ENCODE measurements at places on chromosomes 2 and 18. TPM values are rescaled to one million over a fixed set of nuclear protein-coding genes. Genes with fewer than 3 reads are reported as not detected.

The ZEB2 gene
- 106 TPM for total RNA-seq

The XDH gene
- not detected for total RNA-seq

DNA sequence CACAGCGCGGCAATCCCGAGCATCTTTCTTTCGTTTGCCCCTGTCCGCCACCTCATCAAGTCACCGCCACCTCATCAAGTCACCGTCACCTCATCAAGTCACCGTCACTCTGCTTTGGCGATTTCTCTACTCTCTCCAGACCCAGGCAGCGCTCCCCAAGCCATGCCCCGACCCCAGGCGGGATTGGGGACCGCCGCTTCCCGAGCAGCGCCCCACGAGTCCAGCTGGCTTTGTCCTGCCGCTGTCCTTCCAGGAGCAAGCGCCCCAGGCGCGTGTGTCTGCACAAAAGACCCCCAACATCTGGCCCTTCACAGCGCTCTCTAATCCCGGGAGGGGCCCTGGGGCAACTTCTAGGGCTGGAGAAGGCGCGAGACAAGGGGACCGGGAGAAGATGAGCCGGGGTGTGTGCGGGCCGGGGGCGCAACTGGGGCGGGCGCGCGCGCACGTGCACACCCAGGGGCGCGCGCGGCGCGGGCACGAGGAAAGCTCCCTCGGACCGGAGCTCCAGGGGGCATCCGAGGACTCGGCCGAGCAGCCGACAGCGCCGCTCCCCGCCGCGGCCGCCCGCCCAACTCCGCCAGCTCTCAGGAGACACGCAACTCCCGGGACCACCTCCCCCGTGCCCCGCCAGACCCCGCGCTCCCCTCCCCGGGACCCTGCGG lies 633 bp upstream of the RNF152 start:
- H3K27ac ChIP-seq: no peak overlapping the region
- H3K27me3 ChIP-seq: peaks cover 35% of the 10 kb centered on the region
- no peak for DNase-seq
- H3K36me3 ChIP-seq: no peaks in the 10 kb centered on the region
- peak overlapping the region; percentile 58 for H3K4me3 ChIP-seq

- H3K4me3 ChIP-seq: no peak overlapping the region
- H3K27me3 ChIP-seq: no peaks in the 10 kb centered on the region
- peaks cover 29% of the 10 kb centered on the region for H3K4me1 ChIP-seq
- H3K27ac ChIP-seq: peak overlapping the region; percentile 32
- DNase-seq: no peak
- no peaks in the 10 kb centered on the region for H3K36me3 ChIP-seq
These were observed 132.1 kb upstream of the MAP3K20 start for GRCh38 chr2:172943539-172943938.

DNA sequence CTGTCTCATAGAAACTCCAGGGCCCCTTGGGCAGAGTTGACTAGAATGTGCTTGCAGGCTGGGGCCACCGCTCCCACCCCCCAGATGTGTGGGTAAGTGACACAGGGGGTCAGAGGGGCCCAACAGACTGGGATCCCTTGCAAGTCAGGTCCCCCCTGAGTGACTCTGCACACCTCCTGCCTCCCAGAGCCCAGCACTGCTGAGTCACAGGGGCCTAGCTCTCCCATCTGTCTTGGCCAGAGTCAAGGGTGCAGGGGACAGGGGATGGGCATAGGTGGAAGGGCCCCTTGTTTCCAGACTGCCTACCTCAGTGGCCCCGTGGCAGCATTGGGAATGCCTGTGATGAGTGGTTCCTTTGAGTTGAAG lies 11.4 kb downstream of the SH2D6 start:
- H3K27me3 ChIP-seq: peaks cover 3% of the 10 kb centered on the region
- no peaks in the 10 kb centered on the region for H3K4me1 ChIP-seq
- no peak overlapping the region for H3K27ac ChIP-seq
- no peak for DNase-seq

GRCh38 chr2:32678825-32679224 lies 51.0 kb downstream of the TTC27 start:
- H3K36me3 ChIP-seq: peaks cover 16% of the 10 kb centered on the region
- H3K27me3 ChIP-seq: no peaks in the 10 kb centered on the region
- no peaks in the 10 kb centered on the region for H3K4me1 ChIP-seq
- H3K27ac ChIP-seq: no peak overlapping the region

DNA sequence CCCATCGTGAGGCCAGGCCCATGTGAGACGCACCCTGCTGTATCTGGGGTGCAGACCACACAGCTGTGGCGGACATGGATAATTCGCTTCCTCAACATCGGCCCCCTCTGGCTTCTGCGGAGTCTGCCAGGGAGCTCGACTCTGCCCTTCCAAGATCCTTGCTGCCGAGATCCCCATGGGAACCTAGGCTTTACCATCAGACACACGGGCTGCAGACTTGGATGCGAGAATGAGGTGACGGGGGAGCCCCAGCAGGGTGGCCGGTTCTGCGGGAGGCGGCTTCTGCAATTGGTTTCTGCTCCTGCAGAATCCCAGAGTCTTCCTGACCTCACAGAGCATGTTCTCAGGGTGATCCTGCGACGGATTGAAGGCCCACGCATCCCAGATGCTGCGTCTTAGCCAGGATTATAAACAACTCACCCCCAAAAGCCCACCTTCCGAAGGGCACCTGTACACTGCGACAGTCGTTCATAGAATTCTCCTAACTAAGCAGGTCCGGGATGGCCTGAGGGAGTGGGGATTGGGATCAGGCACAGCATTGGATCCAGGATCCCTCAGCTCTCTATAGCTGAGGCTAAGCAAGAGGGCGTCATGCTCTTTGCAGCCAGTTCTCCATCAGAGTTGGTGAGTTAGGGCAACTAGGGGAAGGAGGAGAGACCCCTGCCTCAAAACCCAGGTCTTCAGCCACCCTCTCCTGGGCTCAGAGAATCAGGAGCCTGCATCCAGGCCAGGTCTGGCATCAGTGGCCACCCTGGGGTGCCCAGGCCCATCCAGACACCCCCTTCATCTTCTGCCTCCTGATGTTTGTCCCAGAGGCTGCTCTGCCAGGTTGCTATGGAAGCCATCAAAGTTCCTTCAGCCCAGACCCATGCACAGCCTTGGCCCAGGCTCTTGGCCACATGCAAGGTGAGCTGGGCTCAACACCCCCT lies 74.7 kb upstream of the SNTG2 start:
- H3K36me3 ChIP-seq: no peaks in the 10 kb centered on the region
- no peaks in the 10 kb centered on the region for H3K27me3 ChIP-seq
- H3K4me3 ChIP-seq: no peak overlapping the region
- DNase-seq: no peak

- H3K27me3 ChIP-seq: peaks cover 3% of the 10 kb centered on the region
- no peak overlapping the region for H3K4me3 ChIP-seq
- no peak for DNase-seq
- H3K36me3 ChIP-seq: no peaks in the 10 kb centered on the region
- H3K4me1 ChIP-seq: no peaks in the 10 kb centered on the region
- no peak overlapping the region for H3K27ac ChIP-seq
These were observed 77.3 kb downstream of the KLHL14 start for GRCh38 chr18:32695534-32695933.

- no peaks in the 10 kb centered on the region for H3K27me3 ChIP-seq
- DNase-seq: no peak
- H3K36me3 ChIP-seq: no peaks in the 10 kb centered on the region
- no peak overlapping the region for H3K4me3 ChIP-seq
These were observed 63.0 kb downstream of the TANK start for GRCh38 chr2:161223139-161223732.

GRCh38 chr2:49113046-49113445 lies 41.3 kb downstream of the FSHR start:
- no peak overlapping the region for H3K4me3 ChIP-seq
- no peaks in the 10 kb centered on the region for H3K4me1 ChIP-seq
- H3K27ac ChIP-seq: no peak overlapping the region

DNA sequence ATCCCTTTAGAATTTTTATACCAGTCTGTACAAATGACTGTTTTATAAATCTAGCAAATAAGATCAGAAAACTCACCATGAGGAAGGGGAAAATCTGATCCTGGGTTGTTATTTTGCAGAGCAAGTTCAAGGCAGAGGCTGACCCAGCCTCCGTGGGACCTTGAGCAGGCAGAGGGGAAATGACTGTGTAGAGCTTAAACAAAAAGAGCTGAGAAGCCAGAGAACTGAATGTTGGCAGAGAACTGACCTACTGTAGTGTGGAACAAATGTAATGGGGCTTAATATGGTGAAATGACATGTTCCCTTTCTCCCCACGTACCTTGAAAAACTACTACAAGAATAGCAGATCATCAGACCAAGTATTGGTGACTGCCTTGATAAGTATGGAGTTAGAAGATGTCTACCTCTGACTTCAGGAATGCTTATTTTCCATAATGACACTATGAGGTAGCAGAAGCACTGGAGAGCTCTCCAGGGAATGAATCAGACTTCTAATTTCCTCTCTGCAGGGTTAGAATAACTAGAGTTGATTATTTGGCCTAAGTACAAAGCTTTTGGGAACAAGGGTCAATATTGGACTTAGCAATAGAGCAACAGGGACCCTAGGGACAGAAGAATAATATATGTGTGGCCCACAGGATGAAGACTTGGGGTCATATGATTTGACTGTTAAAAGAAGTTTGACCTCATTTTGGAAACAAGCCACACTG lies 304.4 kb downstream of the CCDC178 start:
- H3K4me1 ChIP-seq: no peaks in the 10 kb centered on the region
- no peak overlapping the region for H3K4me3 ChIP-seq
- no peak for DNase-seq
- no peaks in the 10 kb centered on the region for H3K36me3 ChIP-seq
- no peak overlapping the region for H3K27ac ChIP-seq
- H3K27me3 ChIP-seq: no peaks in the 10 kb centered on the region

DNA sequence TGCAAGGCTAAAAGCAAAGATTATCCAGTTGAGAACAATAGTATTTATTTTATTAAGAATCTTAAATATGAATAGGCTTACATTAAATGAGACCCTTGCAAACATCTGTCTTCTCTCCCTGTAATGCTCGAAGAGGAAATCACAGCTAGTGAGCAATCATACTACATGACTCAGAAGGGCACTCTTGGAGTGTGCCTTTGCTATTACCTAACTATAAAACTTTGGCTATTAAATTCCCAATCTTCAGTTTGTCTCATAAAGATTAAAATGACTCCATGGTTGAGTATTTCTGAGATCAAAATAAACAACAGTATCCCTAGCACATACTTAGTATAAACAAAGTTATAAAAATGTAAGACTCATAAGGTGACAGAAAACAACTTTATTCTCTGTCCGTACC lies 296.9 kb downstream of the KCNJ3 start:
- H3K27ac ChIP-seq: no peak overlapping the region
- no peaks in the 10 kb centered on the region for H3K36me3 ChIP-seq
- no peaks in the 10 kb centered on the region for H3K27me3 ChIP-seq
- no peaks in the 10 kb centered on the region for H3K4me1 ChIP-seq
- no peak for DNase-seq

DNA sequence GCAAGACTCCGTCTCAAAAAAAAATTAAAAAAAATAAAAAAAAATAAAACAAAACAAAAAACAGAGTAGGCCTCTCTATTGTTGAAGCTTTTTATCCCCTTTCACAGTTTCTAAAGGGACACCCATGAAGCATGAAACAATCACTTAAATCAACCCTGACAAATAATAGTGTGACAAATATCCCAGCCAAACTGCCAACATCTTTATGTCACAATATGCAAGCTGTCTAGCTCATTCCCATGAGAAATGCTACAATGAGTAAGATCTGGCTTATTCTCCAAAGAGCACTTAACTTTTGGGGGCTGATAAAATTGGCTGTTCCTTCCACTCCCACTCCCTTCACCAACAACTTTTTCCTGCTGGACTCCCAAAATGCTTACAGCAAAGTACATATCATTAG lies 21.7 kb upstream of the ABCA12 start:
- no peaks in the 10 kb centered on the region for H3K36me3 ChIP-seq
- H3K27me3 ChIP-seq: no peaks in the 10 kb centered on the region

DNA sequence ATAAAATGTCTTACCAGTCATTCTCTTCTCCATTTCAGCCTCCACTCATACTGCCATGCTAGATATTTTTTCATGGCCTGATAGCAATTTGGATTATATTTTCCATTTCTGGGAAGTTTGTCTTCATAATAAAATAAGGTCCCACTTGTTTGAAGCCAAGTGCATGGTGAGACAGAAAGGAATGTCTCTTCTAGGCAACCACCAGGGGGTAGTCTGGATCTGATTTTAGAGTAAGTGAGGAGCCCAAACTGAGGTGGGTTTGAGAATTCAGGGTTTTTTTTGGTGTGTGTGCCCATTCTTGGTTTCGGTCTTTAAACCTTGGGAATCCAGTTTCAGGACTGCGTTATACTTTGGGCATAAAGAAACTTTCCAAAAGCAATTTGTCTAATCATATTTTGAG lies 315.5 kb downstream of the RPRM start:
- H3K36me3 ChIP-seq: no peaks in the 10 kb centered on the region
- DNase-seq: no peak
- H3K27ac ChIP-seq: no peak overlapping the region

GRCh38 chr2:8544171-8544785 lies 137.6 kb upstream of the ID2 start:
- H3K36me3 ChIP-seq: no peaks in the 10 kb centered on the region
- H3K27me3 ChIP-seq: no peaks in the 10 kb centered on the region
- no peak for DNase-seq
- peak overlapping the region; percentile 84 for H3K27ac ChIP-seq
- peaks cover 15% of the 10 kb centered on the region for H3K4me1 ChIP-seq

Measured in T-cell (primary cell).